ENCODE measurements at places on chromosomes 7 and 10. TPM values are rescaled to one million over a fixed set of nuclear protein-coding genes. Genes with fewer than 3 reads are reported as not detected.

Gene ABCC2
- 0.75 TPM for polyA plus RNA-seq

Gene GRM3
- polyA plus RNA-seq = 0.14 TPM

Gene SPDYE2
- polyA plus RNA-seq = 14.8 TPM

Gene MINDY4
- 4.7 TPM for polyA plus RNA-seq

Gene H2BK1
- polyA plus RNA-seq = not detected

Measured in hindlimb muscle (tissue), 1 donor.